ENCODE measurements at places on chromosomes 2 and 18. TPM values are rescaled to one million over a fixed set of nuclear protein-coding genes. Genes with fewer than 3 reads are reported as not detected.

GALNT14 gene
- 1.2 TPM for total RNA-seq

PROC gene
- total RNA-seq = not detected

ADD2 gene
- 0.37 TPM for total RNA-seq

CCDC102B gene
- 13.4 TPM for total RNA-seq

PDE1A gene
- 20.0 TPM for total RNA-seq

NEURL3 gene
- not detected for total RNA-seq

KIF3C gene
- total RNA-seq = 9.7 TPM

AMER3 gene
- not detected for total RNA-seq

CPS1 gene
- 21.2 TPM for total RNA-seq

FOXI3 gene
- total RNA-seq = not detected

SP140 gene
- 2.6 TPM for total RNA-seq

ERBB4 gene
- under 0.01 TPM for total RNA-seq

SNRPD1 gene
- 28.7 TPM for total RNA-seq

KANSL3 gene
- 47.5 TPM for total RNA-seq

C2orf72 gene
- 0.22 TPM for total RNA-seq

KIF1A gene
- total RNA-seq = not detected

SALL3 gene
- not detected for total RNA-seq

GCKR gene
- 0.22 TPM for total RNA-seq

FAM124B gene
- total RNA-seq = 0.22 TPM

UGT1A9 gene
- total RNA-seq = not detected

NTSR2 gene
- total RNA-seq = not detected

LAMA3 gene
- total RNA-seq = 30.5 TPM

CPLX4 gene
- total RNA-seq = not detected

POLE4 gene
- total RNA-seq = 24.2 TPM

KCTD1 gene
- total RNA-seq = 11.2 TPM
